ENCODE measurements at places on chromosomes 16 and 17.

DNA sequence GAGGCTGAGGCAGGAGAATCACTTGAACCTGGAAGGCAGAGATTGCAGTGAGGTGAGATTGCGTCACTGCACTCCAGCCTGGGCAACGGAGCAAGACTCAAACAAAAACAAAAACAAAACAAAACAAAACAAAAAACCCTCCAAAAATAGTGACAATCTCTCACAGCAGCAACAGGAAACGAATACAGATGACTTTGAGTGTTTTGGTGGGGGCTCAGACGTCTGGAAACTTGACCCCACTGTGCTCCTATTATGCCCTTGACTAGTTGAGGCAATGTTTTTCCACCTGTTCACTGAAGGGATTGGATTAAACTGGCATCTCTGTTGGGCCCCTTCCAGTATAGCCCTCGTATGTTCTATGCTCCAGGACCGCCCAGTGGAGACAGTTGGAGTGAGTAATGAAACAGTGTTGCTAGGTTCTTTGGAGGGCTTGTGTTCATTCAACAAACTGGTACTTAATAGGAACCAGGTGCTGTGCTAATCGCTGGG, 167.0 kb downstream of the UTP18 start:
- DNase-seq = no peak

DNA sequence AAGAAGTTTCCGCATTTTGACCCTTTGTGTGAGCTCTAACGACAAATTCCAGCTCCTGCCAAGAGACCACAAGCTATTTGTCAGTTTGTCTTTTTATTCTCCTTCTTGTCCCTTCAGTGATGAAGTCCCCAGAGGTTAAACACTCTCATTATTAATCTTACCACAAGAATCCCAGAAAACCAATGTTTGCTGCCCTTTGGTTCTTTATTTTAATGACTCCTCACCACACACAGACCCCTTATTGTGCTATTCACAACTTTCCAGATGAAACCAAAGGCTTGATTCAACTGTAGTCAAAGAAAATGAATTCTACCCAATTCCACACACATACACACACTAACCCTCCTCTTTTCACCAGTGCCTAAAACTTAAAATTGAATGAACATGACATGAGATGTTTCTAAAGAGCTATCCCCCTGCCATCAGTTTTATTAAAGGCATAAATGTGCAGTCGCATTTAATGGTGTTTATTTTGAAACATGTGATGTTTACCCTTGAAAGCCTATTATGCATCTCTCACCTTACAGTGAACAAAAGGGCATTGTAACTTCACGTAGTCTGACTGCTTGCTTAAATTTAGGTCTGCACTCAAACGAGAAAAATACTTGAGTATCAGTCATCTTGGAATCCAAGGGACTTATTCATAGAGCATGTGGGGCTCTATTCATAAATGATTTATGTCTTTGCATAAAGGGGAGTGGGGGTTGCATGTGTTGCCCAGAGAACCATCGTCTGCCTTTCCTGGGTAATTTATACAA, 44.1 kb downstream of the PCTP start:
- no peak for DNase-seq

DNA sequence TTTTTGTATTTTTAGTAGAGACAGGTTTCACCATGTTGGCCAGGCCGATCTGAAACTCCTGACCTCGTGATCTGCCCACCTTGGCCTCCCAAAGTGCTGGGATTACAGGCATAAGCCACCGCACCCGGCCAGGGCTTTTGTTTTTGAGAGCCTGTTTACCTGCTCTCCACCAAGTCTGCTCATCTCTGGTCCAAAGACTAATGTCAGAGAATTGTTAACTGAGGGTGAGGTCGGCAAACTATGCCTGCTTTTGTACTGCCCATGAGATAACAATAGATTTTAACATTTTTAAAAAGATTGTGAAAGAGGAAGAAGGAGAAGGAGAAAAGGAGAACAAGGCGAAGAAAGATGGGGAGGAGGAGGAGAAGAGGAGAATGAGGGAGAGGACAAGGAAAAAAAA, 26.0 kb downstream of the TMEM238L start:
- no peak for DNase-seq

DNA sequence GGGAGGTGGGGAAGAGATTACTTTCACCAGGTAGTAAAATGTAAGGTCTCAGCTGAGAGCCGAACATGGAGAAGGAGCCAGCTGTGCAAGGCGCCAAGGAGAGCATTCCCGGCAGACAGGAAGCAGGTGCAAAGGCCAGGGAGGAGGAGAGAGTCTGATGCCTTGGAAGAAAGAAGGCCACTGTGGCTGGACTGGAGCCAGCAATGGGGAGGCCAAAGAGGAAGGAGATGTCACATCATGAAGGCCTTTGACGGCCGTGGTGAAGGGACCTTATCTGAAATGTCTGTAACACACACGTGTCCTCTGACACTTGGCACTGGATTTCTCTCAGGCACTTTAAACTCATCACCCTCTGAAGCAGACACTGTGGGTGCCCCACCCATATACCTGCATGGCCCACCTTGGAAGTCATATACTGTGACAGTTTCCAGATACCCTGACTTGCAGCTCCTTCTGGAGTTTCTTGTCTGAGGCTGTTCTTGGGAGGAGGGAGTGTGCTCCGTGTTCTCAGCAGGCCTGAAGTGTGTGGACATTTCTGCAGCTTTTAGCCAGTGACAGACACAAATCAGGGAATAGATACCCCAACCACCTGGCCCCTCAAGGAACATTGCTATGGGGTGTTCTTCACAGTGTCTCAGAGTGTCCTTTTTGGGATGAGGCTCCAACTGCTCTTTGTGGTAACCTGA, 1.9 kb upstream of the SLC5A2 start:
- no peak for DNase-seq

GRCh38 chr17:42697108-42697811, 14.9 kb downstream of the CNTNAP1 start:
- DNase-seq = no peak

DNA sequence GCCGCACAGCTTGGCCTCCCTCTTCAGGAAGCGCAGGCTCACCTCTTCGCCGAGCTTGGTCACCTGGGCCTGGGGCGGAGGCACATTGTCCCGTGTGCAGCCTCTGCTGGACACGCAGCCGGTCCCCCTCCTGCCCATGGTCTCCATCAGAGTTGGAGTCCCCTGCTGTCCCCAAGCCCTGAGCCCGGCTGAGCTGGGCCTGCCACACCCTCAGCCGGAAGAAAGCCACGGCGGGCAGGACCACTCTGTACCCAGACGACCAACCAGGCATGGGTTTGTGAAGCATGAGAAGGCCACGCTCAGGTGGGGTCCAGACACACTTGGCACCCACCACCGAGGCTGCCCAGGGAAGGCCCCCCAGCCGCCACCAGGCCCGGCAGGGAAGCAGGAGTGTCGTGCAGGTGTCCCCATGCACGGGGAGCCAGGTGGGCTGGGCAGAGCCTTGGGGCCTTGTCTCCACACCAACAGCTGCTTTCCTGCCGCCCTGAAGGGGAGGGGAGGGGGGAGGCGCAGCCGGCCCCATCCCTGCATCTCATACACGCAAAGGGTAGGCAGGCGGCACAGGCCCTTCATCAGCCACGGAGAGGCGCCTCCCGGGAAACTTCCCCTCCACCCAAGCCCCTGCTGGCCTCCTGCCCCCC, 5.2 kb downstream of the CCDC154 start:
- DNase-seq = no peak

- no peak for DNase-seq
Measured at GRCh38 chr17:56752263-56752836, 81.4 kb downstream of the C17orf67 start.

DNA sequence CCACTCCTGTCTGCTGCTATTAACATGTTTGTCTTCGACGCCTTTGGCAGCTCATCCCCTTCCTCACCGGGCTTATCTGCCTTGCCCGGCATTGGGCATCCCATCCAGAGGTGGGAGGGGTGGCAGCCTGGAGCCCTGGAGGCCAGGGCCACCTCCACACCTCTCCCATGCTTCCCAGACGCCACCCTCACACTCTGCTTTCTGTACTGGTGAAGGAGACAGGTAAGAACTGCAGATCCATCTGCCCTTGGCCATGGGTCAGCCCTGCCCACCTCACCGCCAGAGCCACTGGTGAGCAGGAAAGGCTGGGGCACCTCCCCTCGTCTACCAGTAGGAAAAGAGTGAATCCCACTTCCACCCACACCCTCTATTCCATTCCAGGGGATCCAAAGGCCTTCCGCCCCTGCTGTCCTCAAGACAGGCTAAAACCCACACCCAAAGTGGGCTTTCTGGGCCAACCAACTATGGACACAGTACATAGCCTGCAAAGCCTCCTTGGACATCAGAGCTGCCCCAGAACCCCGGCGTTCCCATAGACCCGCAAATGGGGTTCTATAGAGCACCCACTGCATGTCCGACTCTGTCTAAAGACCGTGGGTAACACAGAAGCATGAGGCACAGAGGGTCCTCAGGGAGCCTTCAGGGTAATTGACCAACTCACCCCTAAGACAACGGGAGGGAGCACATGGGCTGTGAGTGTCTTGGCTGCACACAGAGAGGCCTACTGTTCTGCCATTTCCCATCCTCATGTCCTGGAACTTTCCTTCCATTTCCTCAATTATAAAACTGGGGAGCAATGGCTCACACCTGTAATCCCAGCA, 23.4 kb upstream of the RBFOX3 start:
- DNase-seq = no peak

DNA sequence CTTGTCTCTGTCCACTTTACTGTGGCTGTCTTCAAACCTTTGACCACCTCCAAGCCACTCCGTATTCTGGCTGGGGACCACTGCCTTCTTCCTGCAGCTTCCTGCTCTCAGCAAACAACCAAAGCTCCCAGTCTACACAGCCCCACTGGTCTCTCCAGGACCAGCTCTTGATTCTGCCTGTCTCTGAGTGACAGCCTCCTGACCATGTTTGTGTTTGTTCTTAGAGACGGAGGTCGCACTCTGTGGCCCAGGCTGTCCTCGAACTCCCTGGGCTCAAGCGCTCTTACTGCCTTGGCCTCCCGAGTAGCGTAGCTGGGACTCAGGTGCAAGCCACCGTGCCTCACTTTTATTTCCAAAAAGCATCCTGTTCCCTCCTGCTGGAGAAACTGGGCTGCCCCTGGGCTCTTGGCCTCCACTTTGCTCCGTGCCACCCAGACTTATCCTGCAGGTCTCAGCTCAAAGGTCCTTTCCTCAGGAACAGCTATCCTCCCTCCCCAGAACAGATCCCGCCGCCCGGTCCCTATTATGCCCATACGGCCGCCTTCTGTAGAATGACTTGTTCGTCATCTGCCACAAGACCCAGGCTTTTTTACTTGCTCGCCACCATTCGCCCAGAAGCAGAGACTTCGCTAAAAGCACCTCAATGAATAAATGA, 9.1 kb downstream of the MNT start:
- no peak for DNase-seq

DNA sequence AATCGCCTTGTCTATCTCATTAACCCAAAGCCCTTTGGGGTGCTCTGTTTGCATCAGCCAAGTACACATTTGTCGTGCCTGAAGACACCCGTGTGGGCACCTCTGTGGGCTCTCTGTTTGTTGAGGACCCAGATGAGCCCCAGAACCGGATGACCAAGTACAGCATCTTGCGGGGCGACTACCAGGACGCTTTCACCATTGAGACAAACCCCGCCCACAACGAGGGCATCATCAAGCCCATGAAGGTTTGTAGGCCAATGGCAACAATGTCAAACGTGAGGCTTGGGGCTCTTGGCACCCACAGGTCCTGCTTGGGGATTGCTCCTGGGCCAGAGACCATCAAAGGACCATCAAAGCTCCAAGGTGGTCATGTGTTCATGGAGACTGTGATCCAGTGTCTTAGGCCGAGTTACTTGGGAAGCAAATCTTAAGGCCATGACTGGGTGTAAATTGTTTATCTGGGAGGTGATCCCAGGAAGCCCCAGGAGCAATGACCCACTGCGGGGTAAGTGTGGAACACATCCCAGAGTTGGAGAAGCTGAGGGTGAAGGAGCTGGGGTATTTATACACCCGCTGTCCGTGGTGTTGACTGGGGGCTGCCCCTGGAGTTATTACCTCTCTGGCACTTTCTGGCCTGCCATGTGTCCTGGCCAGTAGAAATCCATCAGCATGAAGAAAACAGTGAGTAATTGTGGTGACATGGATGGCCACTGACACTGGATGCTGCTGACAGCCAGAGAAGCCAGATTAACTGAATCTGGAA, 24.0 kb downstream of the CDH5 start:
- DNase-seq = no peak

DNA sequence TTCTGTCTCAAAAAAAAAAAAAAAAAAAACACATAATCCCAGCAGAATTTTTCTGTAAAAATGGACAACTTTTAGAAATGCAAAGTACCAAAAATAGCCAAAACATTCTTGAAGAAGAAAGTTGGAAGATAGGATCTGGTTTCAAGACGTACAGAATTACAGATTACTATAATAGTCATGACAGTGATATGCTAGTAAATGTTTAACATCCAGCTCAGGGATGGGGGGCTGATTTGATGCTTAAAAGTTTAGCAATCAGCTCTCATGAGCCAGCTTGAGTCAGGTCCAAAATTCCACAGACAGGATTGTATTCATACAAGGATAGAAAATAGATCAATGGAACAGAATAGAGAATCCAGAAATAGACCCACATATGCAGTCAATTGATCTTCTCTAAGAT, 100.5 kb downstream of the CYB561 start:
- DNase-seq = no peak

DNA sequence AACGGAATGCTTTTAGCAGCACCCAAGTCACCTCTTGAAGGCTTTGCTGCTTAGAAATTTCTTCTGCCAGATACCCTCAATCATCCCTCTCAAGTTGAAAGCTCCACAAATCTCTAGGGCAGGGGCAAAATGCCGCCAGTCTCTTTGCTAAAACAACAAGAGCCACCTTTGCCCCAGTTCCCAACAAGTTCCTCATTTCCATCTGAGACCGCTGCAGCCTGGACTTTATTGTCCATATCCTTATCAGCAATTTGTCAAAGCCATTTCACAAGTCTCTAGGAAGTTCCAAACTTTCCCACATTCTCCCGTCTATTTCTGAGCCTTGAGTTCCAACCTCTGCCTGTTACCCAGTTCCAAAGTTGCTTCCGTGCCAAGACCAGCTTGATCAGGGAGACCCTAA, 27.4 kb downstream of the TMC6 start:
- no peak for DNase-seq

GRCh38 chr17:63694229-63694949, 5.5 kb downstream of the LIMD2 start:
- DNase-seq = no peak

DNA sequence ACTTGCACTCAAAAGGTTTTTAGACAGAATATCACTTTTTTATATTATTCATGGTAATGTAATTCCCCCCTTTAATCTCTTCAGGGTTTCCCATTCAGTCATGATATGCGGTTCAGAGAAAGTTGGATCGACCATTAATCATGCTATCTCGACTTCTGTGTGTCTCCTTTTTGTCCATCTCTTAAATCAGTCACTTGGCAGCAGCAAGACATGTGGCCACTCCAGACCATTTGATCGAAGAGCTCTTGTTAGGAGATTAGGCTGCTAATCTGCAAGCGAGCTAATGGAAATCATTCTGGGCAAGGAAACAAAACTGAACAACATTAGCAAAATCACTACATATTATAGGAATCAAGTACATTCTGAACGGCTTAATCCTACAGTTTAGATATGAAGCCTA, 449.9 kb downstream of the WWOX start:
- no peak for DNase-seq

GRCh38 chr17:47078801-47079200, 99.7 kb upstream of the RPRML start:
- DNase-seq = no peak
